ENCODE measurements at places on chromosomes 13 and 19. TPM values are rescaled to one million over a fixed set of nuclear protein-coding genes. Genes with fewer than 3 reads are reported as not detected.

HOOK2 gene
- 17.8 TPM for total RNA-seq

KLK5 gene
- not detected for total RNA-seq

IRGQ gene
- total RNA-seq = 16.5 TPM

MED29 gene
- total RNA-seq = 32.3 TPM

PLVAP gene
- total RNA-seq = not detected

WASF3 gene
- total RNA-seq = not detected

SLC8A2 gene
- total RNA-seq = not detected

CD22 gene
- 0.63 TPM for total RNA-seq

LACC1 gene
- total RNA-seq = 5.4 TPM

CGB3 gene
- total RNA-seq = not detected

SCN1B gene
- 0.43 TPM for total RNA-seq

FOXA3 gene
- not detected for total RNA-seq

PLEKHJ1 gene
- total RNA-seq = 60.4 TPM

URAD gene
- not detected for total RNA-seq

ZNF724 gene
- total RNA-seq = 10.9 TPM

MCF2L gene
- total RNA-seq = 0.33 TPM

RGL3 gene
- not detected for total RNA-seq

CFD gene
- 0.78 TPM for total RNA-seq

GPR183 gene
- total RNA-seq = 46.2 TPM

FFAR1 gene
- not detected for total RNA-seq

LGALS7B gene
- total RNA-seq = not detected

ZNF491 gene
- 0.98 TPM for total RNA-seq

ZNF66 gene
- total RNA-seq = 6.0 TPM

THSD8 gene
- 25.5 TPM for total RNA-seq

OR7C1 gene
- not detected for total RNA-seq

SMIM24 gene
- not detected for total RNA-seq

GAS6 gene
- total RNA-seq = 1.3 TPM

SLC10A2 gene
- total RNA-seq = not detected

DIRAS1 gene
- not detected for total RNA-seq

CCDC169 gene
- total RNA-seq = 0.13 TPM

COX7A1 gene
- not detected for total RNA-seq

TMEM238 gene
- 19.2 TPM for total RNA-seq

ERICH6B gene
- total RNA-seq = not detected

FPR1 gene
- not detected for total RNA-seq

NKPD1 gene
- total RNA-seq = 0.15 TPM

PRODH2 gene
- not detected for total RNA-seq

FUT2 gene
- not detected for total RNA-seq

TRPM4 gene
- 0.58 TPM for total RNA-seq

ALG5 gene
- total RNA-seq = 36.6 TPM

CGB8 gene
- total RNA-seq = not detected

FRY gene
- 13.8 TPM for total RNA-seq

ATP8B3 gene
- 23.3 TPM for total RNA-seq

SLITRK1 gene
- total RNA-seq = not detected

SYNGR4 gene
- total RNA-seq = 0.28 TPM

LILRB3 gene
- total RNA-seq = 5.8 TPM

ZNF256 gene
- total RNA-seq = 5.8 TPM

SIGLEC8 gene
- not detected for total RNA-seq

Measured in activated CD4-positive, alpha-beta memory T cell treated with anti-CD3 and anti-CD28 coated beads, Interleukin-2, amount 10 ng/mL, durations not matched to agents 7 days and 5 days (primary cell).